Stimulated activated CD4-positive, alpha-beta T cell treated with anti-CD3 and anti-CD28 coated beads, Interleukin-1b, Interleukin-23, amount 100 ng/mL, for 1 hour (primary cell): ENCODE measurements at places on chromosomes 1 and 21.

GRCh38 chr21:44846485-44847260 lies 26.8 kb downstream of the PTTG1IP start:
- DNase-seq: no peak

DNA sequence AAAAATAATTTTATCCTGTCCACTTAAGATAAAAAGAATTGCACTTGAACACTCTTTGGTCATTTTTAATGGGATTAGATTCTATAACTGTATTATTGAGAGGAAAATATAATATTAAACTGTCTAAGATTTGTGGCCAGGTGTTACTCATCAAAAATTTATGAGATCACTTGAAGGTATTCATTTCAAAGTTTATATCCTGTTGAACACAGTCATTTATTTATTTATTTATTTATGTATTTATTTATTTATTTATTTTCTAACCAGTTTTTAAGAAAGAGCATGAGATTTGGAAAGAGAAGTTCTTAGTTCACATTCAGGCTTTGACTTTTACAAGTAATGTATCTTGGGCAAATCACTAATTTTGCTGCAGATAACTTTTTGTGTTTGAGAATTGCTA lies 692.7 kb downstream of the LTN1 start:
- DNase-seq: no peak

DNA sequence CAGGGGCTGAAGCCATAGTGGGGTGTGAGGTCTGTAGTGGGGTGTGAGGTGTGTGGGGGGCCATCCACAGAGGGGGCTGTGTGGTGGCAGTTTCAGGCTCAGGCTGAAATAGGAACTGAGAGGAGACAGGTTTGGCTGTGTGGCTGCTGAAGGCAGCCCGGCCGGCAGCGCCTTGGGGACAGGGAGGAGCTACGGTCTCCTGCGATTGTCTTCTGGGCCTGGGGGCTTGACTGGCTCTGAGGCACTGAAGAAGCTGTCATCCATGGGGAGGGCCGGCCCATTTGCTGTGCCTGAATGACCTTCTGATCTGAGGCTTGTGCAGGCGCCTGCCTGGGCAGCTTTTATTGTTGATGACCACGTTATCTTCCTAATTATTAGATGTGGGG lies 10.0 kb upstream of the TTC34 start:
- DNase-seq: no peak

DNA sequence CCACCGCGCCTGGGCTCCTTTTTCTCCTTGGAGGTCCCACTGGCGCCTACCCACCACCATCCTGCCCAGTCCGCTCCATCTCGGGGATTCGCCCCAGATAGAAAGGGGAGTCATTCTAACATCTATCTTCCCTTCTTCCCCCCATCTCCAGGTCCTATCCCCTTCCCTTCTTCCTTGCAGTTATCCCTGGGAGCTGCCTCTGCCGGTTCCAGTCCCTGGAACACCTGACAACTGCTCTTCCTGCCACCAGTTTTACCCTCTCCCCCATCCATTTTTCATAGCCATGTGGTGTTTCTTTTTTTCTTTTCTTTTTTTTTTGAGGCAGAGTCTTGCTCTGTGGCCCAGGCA lies 12.0 kb upstream of the COL16A1 start:
- DNase-seq: no peak

DNA sequence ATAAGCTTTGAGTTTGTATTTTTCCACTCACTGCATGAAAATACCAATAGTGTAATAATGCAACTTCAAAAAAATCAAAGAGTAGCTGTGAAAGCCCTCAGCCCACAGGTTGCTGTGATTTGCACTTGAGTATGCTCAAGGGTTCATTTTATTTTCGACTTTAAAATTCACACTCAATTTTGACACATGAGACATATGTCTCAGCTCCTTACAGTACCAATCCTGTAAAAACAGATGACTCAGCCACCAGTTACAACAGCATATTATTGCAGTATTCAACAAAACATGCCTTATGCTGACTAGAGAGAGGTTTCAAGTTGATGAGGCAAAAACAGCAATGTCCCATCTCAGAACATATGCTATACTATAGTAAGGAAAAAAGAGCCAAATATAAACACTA lies 66.1 kb downstream of the CYYR1 start:
- no peak for DNase-seq

- no peak for DNase-seq
These were observed 1.6 kb downstream of the PCAT6 start for GRCh38 chr1:202812176-202813026.

DNA sequence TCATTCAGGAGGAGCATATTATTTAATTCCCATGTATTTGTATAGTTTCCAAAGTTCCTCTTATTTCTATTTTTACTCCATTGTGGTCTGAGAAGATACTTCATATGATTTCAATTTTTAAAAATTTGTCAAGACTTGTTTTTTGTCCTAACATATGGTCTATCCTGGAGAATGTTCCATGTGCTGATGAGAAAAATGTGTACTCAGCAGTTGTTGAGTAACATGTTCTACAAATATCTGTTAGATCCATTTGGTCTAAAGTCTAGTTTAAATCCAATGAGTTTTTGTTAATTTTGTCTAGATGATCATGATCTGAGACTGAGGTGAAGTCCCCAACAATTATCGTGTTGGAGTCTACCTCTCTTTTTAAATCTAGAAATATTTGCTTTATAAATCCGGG lies 14.5 kb downstream of the PSMG1 start:
- DNase-seq: no peak

DNA sequence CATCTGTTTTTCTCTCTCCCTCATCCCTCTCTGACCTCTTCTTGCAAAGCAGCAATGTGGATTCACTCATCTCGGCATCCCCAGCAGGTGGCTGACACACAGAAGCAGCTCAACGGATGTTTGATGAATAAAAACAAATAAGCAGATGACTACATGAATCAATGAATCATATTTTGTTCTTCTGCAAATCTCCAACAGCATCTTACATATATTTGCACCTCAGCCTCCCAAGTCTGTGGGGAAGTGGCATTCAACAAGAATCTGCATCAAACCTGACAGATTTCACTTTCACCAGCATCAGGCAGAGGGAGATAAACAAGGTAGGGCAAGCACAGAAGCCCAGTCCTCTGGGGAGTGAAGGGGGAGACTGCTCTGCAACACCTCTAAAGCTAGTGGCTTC lies 34.0 kb downstream of the CAPN8 start:
- DNase-seq: no peak

DNA sequence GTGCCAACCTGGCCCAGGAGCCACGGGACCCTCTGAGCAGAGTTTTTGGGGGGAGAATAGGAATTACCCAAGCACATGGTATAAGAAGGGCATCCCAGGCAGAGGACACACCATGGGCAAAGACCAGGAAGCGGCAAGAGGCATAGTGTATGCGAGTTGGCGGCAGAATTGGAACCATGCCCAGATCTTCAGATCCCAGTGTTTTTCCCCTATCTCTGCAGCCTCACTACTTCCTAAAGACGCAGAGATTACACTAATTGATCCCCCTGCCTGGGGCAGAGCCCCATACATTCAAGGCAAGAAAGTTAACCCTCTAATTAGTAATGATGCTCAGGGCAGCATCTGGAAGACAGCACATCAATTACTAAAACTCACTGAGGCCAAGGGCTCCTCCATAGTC lies 48.2 kb downstream of the SYT2 start:
- no peak for DNase-seq

- no peak for DNase-seq
These were observed 175.8 kb downstream of the TNFSF18 start for GRCh38 chr1:172874950-172875349.

- DNase-seq: no peak
These were observed 225.4 kb downstream of the CAMTA1 start for GRCh38 chr1:7010534-7011200.

DNA sequence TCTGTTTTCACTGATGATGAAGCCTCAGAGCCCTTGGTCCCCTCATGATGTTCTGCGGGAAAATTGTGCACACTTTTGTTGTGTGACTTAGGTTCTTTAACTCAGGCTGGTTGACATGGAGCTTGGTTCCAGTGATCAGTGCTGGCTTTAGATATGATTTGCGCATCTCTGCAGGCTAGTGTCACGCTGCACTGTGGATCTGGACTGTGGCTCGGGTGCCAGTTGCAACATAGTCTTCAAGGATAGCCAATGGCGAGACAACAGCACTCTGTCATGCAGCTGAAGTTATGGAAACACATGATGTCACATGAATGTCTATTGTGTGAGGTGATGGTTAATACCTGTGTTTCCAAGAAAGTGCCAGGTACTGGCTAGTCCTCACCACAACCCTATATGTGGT lies 56.7 kb downstream of the DDR2 start:
- no peak for DNase-seq

DNA sequence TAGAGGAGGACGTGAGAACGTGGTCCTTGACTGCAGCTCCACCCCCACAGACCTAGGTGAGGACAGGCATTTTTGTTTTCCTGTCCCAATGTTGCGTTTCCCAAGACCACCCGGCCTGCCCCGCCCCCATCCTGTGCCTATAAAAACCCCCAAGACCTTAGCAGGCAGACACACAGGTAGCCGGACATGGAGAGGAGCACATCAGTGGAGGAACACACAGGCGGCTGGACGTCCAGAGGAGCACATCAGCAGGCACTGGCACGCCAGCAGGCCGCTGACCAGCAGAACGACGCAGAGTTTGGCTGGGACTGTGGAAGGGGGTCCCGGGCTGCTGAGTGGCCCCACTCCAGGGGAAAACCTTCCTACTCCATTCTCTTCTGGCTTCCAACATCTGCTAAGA lies 12.7 kb upstream of the HMGCL start:
- DNase-seq: no peak

- no peak for DNase-seq
These were observed 2.1 kb downstream of the PEX19 start for GRCh38 chr1:160282807-160283206.

- no peak for DNase-seq
These were observed 50.7 kb downstream of the MACF1 start for GRCh38 chr1:39255222-39255621.
